ENCODE measurements at places on chromosomes 16 and 17. TPM values are rescaled to one million over a fixed set of nuclear protein-coding genes. Genes with fewer than 3 reads are reported as not detected.

DNA sequence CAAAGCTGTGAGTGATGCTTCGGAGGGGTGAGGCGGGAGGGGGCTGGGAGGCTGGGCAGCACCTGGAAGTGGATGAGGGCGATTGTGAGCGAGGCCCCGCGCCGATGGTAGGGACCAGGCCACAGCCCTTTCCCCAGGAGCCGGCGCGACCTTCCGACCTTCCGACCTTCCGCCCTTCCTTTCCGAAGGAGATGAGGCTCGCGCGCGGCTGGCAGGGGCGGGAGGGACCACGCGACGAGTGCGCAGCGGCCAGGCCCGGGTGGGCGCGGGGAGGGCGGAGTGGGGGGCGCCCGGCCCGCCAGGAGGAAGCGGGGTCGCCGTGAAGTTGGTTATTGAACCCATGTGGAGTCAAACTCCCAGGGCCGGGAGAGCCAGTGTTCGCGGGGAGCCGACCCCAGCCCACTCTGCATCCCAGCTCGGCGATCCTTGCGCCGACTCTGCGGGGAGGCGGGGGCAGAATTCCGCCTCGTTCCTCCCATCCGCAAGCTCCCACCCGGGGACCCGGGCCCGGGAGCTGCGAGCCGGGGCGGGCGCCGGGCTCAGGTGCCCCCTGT is 56.6 kb downstream of the RAP1GAP2 start:
- no peak for DNase-seq

DNA sequence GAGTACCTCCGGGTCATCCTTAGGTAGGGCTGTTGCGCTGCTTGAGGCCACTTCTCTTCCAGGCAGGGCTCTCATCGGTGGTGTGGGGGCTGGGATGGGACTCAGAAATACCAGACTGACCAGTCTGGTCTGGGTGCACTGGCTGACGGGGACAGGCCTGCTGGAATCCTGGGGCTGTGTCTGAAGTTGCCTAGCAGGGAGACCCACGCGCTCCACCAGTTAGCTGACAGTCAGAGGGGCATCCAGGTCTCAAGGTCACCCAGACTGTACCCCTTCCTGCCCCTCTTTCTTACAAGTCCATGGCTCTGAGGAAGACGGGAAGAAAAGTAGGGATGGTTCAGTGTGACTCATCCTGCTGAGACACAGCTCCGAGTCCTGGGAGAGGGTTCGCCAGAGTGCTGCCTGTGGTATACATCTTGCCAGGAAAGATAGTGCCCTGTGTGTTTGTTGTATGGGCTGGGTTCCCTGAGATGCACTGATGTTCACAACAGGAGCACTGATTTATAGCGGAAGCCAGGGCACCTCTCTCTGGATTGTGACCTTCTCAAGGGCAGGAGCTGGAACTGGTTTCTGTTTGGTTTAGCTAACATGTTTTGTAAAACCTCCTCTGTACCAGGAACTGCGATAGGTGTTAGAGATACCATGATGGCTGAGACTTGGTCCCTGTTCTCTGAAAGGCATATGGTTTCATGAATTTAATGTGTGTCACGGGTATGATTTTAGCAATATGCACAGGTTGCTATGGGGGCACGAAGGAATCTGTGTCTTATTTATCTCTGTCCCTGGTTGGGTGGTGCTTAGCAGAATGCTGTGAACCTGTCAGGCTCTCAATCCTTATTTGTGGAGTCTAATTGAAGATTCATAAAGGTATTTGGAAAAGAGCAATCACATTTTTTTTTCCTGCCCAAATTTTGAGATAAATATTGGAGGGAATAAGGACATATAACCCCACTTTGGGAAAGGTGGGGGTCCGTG is 97.5 kb downstream of the OR1D5 start:
- DNase-seq = no peak

CDK3 gene
- total RNA-seq = 11.6 TPM

CBFA2T3 gene
- total RNA-seq = 1.3 TPM

DNA sequence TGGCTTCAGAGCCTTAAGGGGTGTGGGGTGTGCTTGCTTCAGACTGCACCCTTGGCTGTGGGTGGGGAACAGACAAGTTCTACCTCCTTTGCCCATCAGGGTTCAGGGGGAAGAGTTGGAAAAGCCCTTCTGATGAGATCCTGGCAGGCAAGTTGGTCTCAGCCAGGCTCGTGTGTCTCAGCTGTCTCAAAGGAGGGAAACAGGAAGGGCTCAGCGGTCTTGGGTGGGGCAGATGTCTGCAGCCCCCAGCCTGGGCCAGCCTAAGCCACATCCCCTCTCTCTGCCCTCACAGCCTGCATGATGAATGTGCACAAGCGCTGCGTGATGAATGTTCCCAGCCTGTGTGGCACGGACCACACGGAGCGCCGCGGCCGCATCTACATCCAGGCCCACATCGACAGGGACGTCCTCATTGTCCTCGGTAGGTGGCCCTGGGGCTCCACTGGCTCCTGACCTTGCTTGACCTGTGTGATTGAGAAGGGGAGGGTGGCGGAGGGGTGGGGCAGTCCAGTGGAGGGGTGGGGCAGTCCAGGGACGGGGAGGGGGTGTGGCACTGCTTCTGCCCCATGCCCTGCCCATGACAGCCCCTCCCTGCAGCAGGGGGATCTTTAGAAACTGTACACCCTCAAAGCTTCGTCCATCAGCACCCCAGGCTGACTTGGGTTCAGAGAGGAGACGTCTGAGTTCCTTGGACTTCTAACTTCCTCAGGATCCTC is 199.5 kb downstream of the PRKCB start:
- DNase-seq = peak; percentile 82

GRCh38 chr17:17089796-17090641 is 47.8 kb downstream of the MPRIP start:
- no peak for DNase-seq

GRCh38 chr16:61681673-61682072 is 354.6 kb downstream of the CDH8 start:
- no peak for DNase-seq

DNA sequence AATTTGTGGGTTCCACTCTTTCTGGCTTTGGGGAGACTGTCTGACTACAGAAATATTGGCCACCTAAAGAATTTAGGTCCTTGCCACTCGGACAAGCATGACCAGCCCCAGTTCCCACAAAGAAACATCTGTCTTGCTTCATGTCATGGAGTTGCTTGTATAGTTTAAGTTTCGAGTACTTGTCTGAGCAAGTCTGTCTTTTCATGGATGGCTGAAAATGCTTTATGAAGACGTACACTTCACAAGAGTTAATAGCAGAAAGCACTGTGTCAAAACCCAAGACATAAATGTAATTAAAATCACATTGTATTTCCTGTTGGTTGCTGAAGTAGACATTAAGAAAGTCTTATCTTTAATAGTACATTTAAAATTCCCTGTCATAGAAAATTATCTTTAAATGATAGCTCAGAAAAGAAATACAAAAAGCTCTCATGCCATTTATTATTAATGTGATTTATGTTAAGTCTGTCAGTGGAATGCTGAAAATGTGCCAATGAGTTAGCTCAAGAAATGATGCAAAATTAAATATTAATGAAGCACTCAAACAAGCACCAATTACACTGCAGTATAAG is 29.8 kb upstream of the XYLT2 start:
- DNase-seq = no peak

GRCh38 chr16:69017036-69017783 is 88.2 kb upstream of the HAS3 start:
- no peak for DNase-seq

- DNase-seq = no peak
These were observed 59.7 kb downstream of the RNF112 start for GRCh38 chr17:19470530-19471261.

DNA sequence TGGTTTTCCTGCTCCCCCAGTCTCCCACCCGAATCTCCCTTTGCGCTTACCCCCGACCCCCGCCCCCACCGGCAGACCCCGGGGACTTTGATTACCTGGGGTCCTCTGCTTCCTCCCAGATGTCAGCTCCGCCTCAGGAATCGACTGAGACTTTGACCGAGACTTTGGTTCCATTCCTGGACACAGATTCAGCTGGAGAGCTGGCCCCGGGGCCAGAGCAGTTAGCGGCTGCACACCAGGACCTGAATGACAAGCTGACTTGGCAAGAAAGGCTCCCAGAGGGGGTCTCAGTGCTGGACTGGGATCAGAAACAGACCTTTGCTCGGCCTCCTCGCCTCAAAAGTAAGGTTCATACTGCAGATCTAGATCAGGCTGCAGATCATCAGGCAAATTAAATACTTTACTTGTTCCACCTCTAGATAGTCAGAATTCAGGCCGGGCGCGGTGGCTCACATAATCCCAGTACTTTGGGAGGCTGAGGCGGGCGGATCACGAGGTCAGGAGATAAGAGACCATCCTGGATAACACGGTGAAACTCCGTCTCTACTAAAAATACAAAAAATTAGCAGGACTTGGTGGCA is 60.3 kb upstream of the FBXO47 start:
- DNase-seq = no peak

GRCh38 chr17:32720671-32721070 is 156.3 kb downstream of the MYO1D start:
- DNase-seq = no peak

DNA sequence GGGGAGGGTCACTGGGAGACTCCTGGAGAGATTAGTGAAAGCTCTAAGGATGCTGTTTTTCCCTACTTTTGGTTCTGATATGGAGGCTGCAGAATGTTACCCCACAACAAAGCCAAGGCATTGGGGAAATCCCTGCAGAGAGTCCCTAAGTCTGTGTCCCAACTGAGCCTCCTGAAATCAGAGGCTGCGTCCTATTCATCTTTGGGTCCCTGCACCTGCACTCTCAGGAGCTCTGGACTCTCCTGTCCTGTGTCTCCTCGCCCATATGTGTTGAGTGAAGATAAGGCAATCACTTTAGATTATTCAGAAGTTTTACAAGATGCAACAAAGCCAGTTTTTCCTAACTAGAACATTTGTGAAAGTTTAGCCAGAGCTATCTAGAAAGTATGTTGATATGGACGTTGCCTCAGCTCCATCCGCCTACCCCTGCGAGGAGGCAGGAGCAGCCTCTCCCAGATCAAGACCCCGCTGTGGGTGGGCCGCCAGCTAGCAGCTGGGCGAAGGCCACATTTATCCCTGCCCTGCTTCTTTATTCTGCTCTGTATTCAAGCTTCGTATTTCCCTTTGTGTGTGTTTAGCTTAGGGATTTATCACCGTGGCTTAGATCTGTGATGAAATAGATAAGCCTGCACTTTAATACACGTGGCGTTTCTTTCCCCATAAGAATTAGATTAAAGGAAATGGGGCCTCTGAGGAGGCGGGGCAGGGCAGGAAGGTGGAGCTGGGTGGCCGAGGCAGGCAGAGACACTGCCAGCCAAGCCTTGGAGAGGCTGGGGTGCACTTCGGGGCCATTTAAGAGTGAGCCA is 37.4 kb downstream of the SHISA6 start:
- DNase-seq = no peak

GRCh38 chr16:5058476-5058875 is 7.3 kb downstream of the C16orf89 start:
- DNase-seq = no peak

DNA sequence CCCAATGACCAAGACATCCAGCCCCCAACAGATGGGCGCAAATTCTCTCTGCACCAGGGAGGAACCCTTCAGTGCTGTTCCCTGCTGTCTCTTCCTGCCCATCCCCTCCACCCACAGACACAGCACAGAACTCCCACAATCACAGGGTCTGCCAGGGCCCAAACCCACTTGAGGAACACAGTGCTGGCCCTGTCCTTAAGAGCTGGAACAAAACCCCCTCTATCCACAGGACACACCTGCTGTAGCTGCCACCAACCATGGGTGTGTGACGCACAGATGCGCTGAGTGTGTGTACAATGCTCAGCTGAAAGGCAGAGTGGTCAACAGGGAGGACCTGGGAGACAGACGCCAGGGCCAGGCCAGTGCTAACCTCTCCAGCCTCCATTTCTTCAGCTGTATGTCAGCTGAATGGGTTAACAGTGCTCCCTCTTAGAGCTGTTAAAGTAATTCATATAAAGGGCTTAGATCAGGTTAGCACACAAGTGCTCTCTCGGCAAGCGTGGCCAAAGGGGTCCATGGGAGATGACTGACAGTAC is 62.1 kb downstream of the AMFR start:
- DNase-seq = no peak

GRCh38 chr17:37830151-37830993 is 85.5 kb upstream of the HNF1B start:
- no peak for DNase-seq

GRCh38 chr17:74644419-74644818 is 20.9 kb upstream of the CD300E start:
- DNase-seq = no peak

SLC22A31 gene
- not detected for total RNA-seq

DNA sequence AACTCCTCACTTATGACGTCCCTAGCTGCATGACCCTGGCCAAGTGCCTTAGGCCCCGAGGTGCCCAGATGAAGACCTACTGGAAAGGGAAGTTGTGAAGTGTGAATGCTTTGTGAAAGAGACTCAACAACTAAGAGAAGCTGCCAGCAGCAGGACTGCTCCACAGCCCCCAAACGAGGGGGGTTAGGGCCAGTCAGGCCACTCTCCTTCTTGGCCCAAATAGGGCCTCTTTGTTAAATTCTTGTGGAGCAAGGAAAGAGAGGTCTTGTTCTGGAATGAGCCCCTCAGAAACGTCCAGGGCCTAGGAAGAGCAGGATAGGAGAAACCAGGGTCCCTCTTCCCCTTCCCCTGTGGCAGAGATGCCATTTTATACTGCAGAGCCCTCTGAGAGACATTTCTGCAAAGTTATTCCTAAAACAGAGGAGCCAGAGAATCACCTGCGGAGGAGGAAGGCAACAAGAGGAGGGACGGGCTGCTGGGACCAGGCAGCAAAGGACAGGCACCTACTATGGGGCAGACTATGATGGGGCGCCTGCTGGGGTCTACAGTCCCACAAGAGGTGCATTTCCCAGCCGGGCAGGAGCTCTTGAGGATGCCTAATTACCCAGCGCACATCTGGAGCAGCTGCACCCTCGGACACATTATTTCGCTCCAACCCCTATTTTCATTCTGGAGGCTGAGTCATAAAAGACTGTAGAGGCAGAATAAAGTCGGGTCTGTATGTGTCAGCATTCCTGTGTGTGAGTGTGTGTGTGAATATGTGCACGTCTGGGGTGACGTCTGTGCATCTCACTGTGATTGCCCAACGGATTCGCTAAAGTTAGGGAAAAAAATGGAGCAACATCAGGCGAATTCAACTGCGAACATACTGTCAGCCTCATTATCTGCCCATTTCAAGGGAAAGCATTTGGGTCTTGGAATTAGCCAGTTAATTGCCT is 11.4 kb upstream of the HOXB9 start:
- no peak for DNase-seq

DNA sequence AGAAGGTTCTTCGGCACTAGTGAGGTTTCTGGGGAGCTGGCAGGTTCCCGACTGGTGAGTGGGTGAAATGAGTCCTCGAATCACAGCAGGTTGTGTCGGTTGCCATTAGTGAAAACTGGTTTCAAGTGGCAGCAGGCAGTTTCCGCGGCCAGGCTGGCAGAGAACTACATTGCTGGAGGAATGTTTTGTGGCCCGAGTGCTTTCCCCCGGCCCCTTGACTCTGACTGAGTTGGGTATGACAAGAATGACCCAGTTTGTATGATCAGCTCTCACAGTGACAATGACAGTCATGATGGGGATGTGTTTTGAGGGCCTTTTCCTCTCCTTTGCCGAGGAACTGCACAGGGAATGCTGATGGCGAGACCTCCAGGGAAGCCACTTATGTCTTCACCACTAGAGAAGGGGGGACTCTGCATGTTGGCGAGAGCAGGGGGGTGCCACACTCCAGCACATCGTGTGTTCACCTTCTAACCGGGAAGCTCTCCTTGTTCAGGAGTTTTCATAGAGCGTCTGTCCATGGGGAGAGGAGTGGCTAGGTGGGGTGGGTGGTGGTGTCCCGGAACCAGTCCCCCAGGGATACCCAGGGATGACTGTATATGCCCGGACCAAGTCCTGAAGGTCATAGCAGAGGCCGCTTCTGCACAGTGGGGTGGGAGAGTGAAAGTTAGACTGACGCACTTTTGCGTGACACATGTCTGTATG is 206.0 kb upstream of the CHMP6 start:
- DNase-seq = no peak

All from CD4-positive, CD25-positive, alpha-beta regulatory T cell (primary cell).